Daoy (cell line): ENCODE measurements at places on chromosomes 3 and 15. TPM values are rescaled to one million over a fixed set of nuclear protein-coding genes. Genes with fewer than 3 reads are reported as not detected.
A peak's percentile ranks its signal among the peaks of the same experiment; 100 is the strongest.

RHOV gene
- 0.15 and 0.23 TPM in 2 replicates for total RNA-seq

ADAMTSL3 gene
- total RNA-seq = 0.12 and 0.34 TPM in 2 replicates

GPR160 gene
- total RNA-seq = 5.8 and 6.3 TPM in 2 replicates

MAGI1 gene
- total RNA-seq = 7.1 and 8.0 TPM in 2 replicates

CCDC33 gene
- 4.9 and 5.9 TPM in 2 replicates for total RNA-seq

CCDC191 gene
- 1.1 and 2.7 TPM in 2 replicates for total RNA-seq

CRABP1 gene
- total RNA-seq = 0.23 and 2.2 TPM in 2 replicates

KY gene
- total RNA-seq = 1.5 and 2.6 TPM in 2 replicates

EDEM1 gene
- 5.1 and 13.7 TPM in 2 replicates for total RNA-seq

CCDC50 gene
- total RNA-seq = 151 and 167 TPM in 2 replicates

KAT2B gene
- total RNA-seq = 1.6 and 7.5 TPM in 2 replicates

DAPK2 gene
- 1.5 and 1.9 TPM in 2 replicates for total RNA-seq

ZNF445 gene
- 2.6 and 4.9 TPM in 2 replicates for total RNA-seq

GRCh38 chr3:40042752-40043443 is 233.5 kb downstream of the MYRIP start:
- DNase-seq = no peak

DNA sequence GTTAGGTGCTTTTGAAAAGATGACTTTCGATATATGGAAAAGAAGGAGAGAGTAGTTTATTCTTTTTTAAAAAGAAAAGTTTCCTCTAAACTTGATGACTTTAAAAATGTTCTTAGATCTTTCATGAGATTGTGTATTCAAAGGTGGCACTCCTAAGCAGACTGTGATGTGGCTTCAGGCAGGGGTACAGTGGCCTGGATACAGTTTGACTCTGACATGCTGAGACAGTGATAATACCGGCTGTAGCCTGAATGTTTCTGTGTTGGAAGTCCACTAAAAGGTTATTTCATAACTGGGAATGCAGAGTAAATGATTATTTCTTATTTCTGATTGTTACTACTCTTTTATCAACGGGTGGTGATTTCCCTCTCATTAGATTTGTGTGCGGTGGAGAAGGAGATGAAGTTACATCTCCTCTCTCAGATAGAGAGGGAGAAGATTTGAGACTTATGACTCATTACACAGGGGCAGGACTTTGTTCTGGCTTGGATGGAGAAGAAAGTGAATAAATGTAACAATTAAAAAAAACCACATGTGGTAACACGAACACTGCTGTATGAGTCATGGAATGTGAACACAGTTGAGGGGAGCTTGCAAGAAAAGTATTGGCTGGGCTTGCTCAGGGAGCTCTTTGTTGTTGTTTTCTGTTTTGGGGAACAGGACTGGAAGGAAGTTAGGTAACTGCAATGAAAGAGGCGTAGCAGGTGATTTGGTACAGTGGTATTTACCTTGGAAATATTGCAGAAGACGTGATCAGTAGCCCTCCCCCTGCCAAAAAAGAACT is 21.6 kb downstream of the SPTSSB start:
- peak; percentile 88 for DNase-seq

- DNase-seq = peak; percentile 44
Observed at GRCh38 chr3:124951511-124952281, 17.1 kb upstream of the MUC13 start.

DNA sequence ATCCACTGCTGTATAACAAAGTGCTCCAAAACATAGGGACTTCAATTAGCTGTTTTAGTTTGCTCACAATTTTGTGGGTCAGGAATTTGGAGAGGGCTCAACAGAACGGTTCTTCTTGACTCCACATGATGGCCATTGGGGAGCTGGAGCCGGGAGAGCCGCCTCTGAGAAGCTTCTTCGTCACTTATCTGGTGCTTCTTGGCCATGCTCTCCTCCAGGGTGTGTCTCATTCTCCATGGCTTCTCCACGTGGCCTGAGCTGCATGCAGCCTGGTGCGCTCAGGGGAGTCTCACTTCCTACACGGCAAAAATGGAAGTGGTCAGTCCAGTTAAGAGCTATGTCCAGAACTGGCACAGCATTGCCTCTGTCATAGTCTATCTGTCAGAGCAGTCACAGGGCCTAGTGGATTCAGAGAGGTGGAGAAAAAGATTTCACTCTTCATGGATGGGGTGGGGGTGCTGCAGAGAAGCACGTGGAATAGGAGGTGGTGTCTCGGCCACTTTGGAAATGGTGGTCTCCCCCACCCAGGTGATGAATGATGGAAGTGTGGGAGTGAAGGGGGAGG is 26.3 kb upstream of the PRR23E start:
- DNase-seq = no peak

- DNase-seq = no peak
Observed at GRCh38 chr3:11435440-11436165, 163.4 kb downstream of the ATG7 start.

DNA sequence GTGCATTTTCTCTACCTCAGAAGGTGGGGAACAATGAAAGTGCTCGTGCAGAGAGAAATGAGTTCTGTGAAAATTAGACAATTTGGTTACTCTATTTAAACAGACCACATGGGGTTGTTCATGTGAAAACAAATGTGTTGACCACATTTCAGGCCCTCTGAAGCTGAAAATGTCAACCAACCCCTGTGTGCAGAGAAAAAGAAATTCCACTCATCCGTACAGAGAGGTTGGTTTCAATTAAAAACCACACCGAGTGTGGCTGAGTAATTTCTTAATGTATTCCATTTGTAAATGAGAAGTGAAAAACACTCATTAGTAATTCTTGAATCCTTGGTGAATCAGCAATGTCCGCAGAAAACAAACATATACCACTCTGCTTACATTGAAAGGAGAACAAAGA is 46.9 kb upstream of the SLC7A14 start:
- peak; percentile 8 for DNase-seq

DNA sequence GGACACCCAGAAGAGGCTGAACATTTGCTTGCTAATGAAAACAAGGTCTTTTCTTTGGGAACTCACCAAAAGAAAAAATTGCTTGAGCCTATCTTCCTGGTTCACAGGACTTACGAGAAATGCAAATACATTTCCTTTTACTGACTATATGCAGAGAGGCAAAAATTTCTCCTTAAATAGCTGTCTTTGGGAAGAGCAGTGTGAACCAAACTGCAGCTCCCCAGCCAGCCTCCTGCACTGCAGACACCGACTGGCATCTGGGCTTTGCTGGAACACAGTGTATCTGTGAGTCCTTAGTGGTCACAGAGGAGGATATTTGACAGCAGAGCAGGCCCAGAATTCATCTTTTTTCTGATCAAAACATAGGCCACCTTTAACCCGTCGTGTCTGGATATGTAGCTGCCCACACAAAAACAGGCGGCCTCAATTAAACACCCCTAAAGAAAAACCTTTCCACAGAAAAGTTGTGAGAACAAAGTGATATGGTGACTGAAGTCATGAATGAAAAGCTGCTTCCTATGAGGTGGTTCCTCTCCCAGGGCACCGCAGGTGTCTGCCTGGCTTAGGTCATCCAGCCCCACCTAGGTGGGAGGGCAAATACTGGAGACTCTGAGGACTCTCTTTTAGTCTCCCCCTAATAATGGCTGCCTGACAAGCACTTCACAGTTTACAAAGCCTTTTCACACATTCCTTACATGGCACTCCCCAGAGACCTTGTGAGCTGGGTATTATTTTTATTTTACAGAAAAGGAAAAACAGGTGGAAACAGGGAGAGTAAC is 46.1 kb upstream of the TMEM158 start:
- no peak for DNase-seq

GRCh38 chr3:53240989-53241972 is 14.5 kb downstream of the TKT start:
- no peak for DNase-seq

DNA sequence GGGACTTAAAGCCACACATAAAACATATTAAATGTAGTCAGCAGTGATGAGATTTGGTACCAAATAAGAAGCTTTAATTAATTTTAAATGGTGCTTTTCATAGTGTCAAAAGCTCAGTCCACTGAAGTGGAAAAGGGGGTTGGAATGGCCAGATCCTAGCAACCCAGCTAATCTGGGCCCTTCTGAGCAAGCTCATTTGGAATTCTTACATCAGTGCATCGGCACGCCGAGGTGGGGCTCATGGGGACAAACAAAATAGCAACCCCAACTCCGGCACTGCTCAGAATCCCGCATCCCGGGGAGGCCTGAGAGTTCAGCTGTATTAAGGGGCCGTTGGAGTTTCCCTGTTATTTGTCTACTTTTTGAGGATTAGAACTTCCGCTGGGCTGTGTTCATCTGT is 526.4 kb downstream of the SOX2 start:
- peak; percentile 38 for DNase-seq

DNA sequence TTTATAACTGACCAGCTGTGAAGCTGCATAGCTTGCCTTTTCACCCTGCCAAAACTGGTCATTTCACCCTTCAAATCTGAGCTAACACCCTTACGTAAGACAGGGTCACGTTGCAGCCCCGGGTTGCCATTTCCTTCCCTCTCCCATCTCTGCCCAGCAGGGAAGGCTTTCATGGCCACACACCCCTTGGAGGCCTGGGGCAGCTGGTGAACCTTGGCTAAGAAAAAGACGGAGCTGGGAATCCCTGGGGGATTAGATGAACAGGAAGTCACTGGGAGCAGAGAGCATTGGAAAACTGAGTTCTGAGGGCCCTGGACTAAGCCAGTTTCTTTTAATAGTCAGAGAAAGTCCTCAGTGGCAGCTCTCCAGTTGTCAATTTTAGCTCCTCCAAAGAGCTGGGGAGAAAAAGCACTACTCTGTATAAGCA is 67.8 kb downstream of the TTC23 start:
- no peak for DNase-seq

GRCh38 chr3:169327546-169328356 is 335.8 kb downstream of the MECOM start:
- DNase-seq = no peak

DNA sequence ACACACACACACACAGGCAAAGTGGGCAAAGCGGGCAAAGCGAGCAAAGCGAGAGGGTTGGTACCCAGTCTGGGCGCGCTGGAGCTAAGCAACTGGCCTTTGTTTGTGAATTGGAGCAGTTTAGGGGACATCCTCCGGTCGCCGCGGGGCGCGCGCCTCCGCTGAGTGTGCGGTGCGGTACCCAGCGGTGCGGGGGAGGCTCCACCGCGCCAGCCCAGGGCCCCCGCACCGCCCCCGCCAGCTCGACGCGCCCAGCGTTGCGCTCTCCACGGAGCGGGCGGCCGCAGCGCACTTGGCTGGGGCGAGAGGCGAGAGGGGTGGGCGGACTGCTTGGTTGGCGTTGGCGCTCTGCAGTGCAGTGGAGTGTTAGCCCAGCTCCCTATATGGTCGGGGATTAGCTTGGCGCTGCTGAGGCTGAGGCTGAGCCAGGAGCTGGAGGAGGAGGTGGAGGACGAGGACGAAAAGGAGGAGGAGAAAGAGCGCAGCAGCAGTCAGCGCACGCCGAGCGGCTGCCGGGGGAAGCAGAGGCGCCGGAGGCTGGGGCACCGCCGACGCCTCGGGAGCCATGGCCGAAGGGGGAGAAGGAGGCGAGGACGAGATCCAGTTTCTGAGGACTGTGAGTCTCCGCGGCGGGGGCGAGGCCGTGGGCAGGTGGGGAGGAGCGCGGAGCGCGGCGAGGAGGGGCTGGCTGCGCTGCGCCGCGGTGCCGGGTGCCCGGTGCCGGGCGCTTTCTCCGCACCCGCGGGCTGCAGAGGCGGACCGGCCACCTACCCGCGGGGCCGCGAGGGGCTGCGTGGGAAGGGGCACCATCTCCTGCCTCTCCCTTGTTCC is at the start of gene RYR3:
RYR3 (plus strand) TSS at position 487 of the 831 bp plus-strand sequence; CDS start at position 566, 79 bp downstream.
- peak; percentile 67 for DNase-seq

GRCh38 chr3:141429371-141430035 is 57.3 kb upstream of the RASA2 start:
- DNase-seq = no peak

DNA sequence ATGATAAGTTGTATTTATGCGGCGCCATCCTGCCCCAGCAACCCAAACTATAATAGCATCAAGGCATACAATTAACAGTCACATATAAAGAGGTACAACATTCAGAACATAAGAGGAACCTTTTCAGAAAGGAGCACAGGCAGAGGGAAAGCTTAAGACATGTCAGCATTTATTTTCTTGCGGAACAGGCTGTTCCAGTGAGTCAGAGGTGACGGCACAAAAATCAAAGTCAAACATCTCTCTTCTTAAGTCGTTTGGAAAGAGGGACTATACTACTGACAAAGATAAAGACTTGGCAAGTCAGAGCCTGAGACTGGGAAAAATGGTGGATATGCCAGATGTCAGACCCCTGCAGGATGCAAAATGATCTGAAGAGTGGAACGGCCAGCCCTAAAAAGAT is 128.4 kb downstream of the CTNNB1 start:
- no peak for DNase-seq

GRCh38 chr3:192843723-192844485 is 73.8 kb downstream of the MB21D2 start:
- DNase-seq = no peak

- no peak for DNase-seq
Observed at GRCh38 chr15:33559207-33559890, 248.6 kb downstream of the RYR3 start.

DNA sequence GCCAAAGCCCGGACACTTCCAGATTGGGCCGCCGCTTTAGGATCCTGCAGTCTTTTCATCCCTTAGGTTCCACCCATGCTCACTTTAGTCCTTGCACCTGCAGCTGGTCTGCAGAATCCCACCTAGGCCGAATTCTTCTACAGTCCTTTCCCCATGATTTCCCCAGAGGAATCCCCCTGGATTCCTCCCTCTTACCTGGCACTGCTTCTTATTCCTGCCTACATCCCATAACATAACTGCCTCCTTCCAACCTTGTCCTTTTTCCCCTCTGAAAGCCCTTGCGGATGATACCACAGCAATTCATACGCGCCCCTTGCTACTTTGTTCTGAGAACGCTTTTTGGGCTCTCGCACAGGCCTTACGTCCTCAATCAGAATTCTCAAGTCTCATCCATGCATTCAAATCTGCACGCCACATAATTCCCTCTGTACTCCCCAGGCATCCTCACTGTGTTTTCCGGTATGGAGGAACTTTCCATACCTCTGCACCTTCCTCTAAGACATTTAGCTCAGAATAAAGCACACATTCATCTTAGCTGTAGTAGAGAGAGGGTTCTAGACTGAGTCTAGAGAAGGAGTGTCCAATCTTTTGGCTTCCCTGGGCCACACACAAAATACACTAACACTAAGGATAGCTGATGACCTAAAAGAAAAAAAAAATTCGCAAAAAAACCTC is 619 bp downstream of the EIF2AK4 start:
- peak; percentile 21 for DNase-seq

DNA sequence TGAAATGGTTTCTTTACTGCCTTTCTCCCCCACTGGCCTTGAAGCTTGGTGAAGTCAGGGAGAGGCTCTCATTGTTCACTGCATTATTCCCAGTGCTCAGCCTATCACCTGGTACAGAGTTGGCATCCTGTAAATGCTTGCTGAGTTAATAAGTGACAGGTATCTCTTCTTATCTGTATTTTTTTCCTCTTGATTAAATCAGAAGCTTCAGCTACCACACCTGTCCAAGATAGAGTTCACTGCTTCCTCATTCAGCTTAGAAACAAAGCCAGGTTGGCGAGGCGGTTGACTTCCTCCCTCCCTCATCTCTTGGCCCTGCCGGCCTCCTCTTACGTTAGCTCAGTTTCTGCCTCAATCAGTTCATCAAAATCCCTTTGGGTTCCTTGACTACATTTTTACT is 142.8 kb downstream of the LIPC start:
- no peak for DNase-seq

GRCh38 chr3:106337116-106337515 is 468.3 kb upstream of the CBLB start:
- no peak for DNase-seq
